Fibroblast of skin of left quadriceps (primary cell): ENCODE measurements at places on chromosomes 16 and 17.

- DNase-seq: no peak
Observed at GRCh38 chr16:74219706-74220105, 76.9 kb upstream of the PSMD7 start.

DNA sequence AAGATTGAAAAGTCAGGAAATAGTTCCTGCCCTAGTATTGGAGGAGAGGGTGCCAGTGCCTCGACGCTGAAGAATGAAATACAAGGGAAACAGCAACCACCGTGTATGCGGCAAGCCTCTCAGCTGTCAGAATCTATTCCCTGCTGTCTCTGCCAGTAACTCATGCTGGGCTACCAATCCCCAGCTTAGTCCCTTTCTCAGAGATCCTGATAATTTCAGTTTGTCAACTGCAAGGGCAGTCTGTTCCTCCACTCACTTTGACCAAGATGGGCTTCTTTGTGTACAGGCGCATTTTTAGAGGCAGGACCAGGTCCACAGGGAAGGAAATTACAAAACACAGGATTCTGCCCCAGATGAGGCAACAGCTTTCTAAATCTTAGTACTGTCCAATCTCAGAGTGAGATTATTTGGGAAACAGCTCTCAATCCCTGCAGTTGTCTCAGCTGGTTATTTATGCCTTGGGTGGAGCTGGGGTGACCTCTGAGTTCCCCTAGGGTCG, 1.3 kb downstream of the NQO1 start:
- DNase-seq: no peak

GRCh38 chr16:24681793-24682192, 47.7 kb upstream of the TNRC6A start:
- DNase-seq: peak; percentile 66

DNA sequence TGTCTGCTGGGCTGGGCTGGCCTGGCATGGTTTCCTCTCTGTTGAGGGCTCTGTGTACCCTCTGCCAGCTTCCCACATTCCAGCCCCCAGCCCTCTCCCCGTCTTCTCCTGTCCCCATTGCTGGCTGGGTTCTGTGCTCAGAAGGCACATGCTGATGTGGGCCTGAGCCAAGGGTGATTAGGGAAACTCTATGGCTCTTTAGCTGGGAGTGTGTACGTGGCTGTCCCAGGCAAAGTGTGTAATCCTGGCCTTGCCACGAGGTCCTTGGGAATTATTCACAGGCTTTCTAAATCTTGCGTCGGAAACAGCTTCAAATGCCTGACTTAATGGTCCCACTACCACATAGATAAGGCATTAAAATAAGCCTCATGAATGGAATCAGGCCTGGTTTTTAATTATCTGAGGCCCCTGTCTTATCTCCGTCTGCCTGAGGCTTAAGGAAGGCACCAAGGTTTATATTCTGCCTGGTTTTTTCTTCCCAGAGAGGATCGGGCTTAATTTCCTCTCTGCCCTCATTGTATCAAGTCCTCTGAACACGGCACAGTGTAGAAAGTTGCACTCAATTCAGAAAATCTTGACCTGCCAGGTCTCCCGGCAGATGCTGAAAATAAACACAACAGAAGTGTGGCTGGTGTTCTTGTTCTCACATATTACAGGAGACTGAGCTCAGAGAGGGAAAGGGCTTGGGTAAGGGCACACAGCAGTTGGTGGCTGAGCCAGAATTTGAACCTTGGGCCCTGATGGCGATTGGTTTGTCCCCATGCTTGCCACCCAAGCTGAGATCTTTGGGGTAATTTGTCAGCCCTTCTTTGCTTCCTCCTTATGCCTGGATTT, 52.9 kb upstream of the LGALS9 start:
- DNase-seq: no peak

DNA sequence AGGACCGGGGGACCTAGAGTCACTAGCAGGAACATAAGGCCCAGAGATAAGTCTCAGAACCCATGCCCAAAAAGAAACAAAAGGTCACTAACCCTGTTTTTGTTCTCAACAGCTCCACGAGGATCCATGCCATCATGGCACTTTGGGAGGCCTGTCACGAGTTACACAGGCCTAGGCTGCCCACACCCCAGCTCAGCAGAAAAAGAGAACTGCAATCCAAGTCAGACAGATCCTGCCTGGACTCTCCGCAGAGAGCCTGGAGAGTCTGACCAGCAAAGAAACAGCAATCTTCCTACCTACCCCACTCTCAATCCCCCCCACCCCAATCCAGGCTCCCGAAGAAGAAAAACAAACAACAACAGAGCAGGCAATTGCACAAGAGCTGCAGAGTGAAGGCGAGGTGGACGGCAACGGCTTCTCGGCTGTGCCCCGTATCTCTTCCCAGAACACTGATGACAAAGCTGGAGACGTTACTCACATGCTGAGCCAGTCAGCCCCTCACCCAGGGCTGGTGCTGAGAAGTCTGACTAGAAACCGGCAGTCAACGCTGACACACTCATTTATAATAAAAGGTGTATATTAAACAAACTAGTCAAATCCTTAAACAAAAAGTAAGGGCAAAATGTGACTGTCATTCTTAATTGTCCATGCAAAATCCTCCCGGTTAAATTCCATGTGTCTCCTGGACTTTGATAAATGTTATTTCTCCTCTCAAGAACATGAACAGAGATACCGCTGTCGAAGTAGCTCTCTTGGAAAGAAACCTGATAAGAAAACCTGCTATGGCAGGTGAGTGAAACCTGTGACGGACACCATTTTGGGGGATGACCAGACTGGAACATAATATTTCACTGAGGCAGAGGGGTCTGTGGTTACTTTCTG, 89.3 kb downstream of the SMG6 start:
- peak; percentile 69 for DNase-seq

GRCh38 chr17:17297217-17297616, 6.0 kb upstream of the NT5M start:
- DNase-seq: peak; percentile 86

- no peak for DNase-seq
Observed at GRCh38 chr17:75507733-75508719, 7.3 kb downstream of the CASKIN2 start.

- DNase-seq: no peak
Observed at GRCh38 chr17:57360266-57360665, 103.9 kb downstream of the MSI2 start.

GRCh38 chr17:16033729-16034349, 34.2 kb downstream of the TTC19 start:
- no peak for DNase-seq

GRCh38 chr16:10552998-10553491, 27.4 kb downstream of the EMP2 start:
- DNase-seq: no peak

DNA sequence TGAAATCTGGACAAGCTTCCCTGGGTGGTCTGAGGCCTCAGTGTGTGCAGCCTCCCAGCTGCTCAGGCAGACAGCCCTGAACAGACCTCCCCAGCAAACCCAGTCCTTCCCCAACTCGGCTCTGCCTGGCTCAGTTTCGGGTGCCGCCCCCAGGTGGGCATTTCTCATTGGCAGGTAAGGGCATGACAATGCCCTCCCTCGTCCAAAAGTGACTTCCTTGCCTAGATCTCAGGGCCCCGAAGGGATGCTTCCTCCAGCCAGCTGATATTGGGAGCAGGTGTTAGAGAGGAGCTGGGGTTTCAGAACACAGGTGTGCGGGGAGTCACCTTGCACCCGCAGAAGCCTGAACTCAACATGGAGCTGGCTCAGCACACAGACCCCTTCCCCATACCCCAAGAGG, 3.8 kb upstream of the PPL start:
- no peak for DNase-seq

DNA sequence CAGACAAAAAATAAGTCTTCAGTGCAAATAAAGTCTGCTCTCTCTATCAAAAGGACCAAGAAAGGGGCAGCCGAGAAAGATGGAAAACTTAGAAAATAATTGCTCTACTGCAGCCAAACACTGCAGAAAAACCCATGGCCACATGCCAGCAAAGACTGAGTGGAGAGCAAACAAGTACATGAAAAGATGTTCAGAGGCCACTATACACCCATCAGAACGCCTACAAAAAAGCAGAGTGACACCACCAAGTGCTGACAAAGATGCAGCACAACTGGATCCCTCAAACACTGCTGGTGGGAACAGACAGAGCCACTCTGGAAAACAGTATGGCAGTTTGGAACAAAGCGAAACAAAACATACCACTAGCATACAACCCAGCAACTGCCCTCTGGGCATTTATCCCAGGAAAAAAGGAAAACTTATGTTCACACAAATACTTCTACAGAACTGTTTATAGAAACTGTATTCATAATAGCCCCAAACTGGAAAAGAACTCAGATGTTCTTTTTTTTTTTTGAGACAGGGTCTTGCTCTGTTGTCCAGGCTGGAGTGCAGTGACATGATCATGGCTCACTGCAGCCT, 36.7 kb downstream of the KIAA0753 start:
- DNase-seq: no peak

DNA sequence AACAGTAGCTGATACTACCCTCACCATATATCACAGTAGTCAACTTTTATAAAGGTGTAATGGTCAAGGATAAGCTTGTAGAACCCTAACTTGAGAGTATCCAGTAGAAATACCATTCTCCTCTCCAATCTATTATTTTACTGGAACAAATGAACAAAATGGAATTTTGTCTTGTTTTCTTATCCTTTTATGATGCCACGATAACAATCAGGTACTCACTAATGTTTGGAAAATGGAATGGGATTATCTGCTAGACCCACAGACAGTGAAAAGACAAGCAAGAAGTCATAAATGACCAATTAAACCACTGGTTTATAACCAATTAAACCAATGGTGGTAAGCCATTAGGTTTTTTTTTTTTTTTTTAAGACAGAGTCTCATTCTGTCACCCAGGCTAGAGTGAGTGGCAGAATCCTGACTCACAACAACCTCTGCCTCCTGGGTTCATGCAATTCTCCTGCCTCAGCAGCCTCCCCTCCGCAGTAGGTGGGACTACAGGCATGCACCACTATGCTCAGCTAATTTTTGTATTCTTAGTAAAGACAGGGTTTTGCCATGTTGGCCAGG, 10.4 kb downstream of the GPATCH8 start:
- no peak for DNase-seq

DNA sequence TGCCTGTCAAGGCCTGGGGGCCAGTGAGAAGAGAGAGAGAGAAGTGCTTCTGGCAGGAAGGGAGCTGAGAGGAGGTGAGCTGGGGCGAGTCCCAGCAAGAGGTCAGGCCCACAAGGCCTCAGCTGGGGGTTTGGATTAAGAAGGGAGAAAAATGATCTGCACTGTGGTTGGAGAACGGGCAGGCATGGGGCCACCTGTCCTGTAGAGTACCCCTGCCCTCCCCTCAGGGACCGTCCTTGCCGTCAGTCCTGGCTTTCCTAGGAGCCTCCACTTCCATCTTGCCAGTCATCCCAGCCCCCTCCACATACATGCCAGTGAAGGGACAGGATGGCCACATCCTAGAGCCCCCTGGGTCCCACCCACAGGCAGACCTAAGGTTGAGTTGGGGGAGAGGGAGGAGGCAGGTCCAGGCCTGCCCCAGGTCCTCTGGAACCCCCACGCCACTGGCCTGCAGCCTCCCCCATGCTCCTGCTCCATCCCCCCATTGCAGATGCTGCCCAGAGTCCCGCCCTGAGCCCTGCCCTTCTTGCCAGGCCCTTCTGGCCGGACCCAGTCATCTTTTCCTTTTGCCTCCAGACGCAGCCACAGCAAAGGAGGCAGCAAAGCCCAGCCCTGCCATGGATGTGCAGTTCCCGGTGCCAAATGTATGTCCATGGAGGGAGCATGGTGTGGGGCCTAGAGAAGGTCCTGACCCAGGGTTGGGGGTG, 18.9 kb downstream of the KATNB1 start:
- DNase-seq: no peak

- peak; percentile 79 for DNase-seq
Observed at GRCh38 chr16:3457434-3458252, 14.2 kb downstream of the NAA60 start.

- DNase-seq: no peak
Observed at GRCh38 chr17:6930749-6931148, 65.1 kb upstream of the ALOX12 start.

DNA sequence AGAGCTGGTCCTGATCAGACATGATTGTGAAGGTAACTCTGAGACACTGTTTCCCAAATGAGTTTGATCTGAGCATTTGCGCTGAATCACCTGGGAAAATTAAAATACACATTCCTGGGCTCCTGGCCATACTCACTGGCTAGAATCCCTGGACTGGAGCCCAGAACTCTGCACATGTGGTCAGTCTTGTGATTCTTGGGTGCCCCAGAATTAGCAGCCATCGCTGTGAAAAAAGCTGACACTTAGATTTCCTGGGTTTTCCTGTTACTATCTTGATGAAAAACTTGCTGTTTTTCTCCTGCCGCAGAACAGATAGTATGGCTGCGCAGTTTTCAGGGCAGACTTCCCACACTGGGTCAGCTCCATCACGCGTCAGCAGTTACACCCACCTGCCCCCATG, 24.6 kb downstream of the NECAB2 start:
- DNase-seq: peak; percentile 10

GRCh38 chr17:77098884-77099545, 41.8 kb upstream of the SEC14L1 start:
- peak; percentile 56 for DNase-seq

DNA sequence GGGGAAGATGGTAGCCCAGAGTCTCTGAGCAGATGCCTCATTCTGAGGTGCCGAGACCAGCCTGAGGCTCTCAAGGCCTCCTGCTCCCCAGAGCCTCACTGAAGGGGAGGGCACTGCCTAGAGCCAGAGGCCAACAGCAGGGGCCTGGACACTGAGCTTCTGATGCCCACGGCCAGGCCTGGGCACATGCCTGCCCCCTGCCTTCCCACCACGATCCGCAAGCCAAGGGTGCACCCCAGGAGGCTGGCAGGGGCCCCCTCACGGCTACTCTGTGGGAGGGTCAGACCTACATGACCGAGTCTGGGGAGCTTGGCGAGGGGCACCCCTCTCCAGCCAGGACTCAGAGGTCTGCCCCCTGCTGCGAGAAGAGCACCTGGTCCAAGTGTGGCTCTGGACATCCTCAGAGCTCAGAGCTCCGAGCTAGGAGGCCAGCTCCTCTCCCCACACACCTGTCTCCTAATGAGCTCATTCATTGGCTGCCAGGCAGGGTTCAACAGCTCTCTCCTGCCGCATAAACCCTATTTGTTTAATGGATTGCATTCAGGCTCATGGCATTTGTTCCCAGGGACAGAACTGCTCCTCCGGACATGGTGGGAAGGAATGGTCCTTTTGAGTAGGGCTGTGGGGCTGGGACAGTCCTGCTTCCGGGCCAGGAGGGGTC, 13.9 kb downstream of the OTOP3 start:
- DNase-seq: no peak

DNA sequence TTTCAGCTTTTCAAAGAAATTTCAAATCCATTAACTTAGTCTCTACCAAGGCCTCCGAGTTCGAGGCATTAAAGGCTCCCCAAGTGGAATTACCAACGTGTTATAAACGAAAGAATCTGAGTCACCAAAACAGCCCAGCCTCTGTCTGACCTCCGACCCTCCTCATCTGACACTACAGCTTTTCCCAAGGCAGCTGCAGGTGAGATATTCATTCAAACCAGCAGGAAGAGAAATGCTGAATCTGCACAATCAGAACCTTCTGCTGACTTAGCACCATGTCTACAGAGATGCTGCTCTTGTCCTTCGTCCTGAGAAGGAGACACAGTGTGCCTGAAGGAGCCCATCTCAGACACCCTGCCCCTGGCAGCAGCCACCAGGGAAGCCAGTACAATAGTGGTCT, 30.5 kb downstream of the GRIN2A start:
- no peak for DNase-seq
